Breast epithelium (tissue), 4 donors: ENCODE measurements at places on chromosomes 16 and 17.

DNA sequence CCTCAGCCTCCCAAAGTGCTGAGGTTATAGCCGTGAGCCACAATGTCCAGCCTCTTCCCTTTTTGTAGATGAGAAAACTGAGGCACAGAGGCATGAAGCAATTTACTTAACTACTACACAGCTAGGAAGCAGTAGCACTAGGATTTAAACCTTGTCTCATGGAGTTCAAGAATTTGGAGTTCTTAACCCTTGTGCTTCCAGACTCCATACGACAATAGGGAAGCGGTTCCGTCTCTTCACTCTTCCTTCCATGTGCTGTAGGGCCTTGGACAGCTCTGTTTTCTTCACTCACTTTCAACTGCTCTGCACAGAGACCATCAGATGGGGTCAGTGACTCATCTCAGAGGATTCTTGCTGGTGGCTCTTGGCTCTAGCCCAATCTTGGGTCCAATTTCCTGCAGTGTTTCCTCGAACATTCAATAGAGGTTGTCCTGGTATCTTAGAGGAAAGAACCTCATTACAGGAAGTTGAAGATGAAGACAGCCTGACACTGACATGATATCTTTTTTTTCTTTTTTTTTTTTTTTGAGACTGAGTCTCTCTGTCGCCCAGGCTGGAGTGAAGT is 19.3 kb downstream of the ITGAL start:
- H3K27ac ChIP-seq = peak overlapping the region; percentile 61
- no peaks in the 10 kb centered on the region for H3K36me3 ChIP-seq
- peak; percentile 67 for DNase-seq
- no peaks in the 10 kb centered on the region for H3K4me1 ChIP-seq

GRCh38 chr17:77266891-77267341 is 126.1 kb downstream of the SEC14L1 start:
- H3K4me1 ChIP-seq = no peaks in the 10 kb centered on the region
- H3K27ac ChIP-seq = no peak overlapping the region
- H3K27me3 ChIP-seq = no peaks in the 10 kb centered on the region
- no peak for DNase-seq

- no peaks in the 10 kb centered on the region for H3K27me3 ChIP-seq
- no peak overlapping the region for H3K4me3 ChIP-seq
- no peaks in the 10 kb centered on the region for H3K4me1 ChIP-seq
- DNase-seq = no peak
- H3K27ac ChIP-seq = no peak overlapping the region
Measured at GRCh38 chr17:59400858-59401257, 69.4 kb downstream of the YPEL2 start.

- H3K27ac ChIP-seq = peak overlapping the region; percentile 86
- peak; percentile 96 for DNase-seq
- H3K27me3 ChIP-seq = no peaks in the 10 kb centered on the region
- no peaks in the 10 kb centered on the region for H3K36me3 ChIP-seq
- H3K4me1 ChIP-seq = no peaks in the 10 kb centered on the region
Measured at GRCh38 chr17:3754458-3755334, 31.0 kb downstream of the HASPIN start.

DNA sequence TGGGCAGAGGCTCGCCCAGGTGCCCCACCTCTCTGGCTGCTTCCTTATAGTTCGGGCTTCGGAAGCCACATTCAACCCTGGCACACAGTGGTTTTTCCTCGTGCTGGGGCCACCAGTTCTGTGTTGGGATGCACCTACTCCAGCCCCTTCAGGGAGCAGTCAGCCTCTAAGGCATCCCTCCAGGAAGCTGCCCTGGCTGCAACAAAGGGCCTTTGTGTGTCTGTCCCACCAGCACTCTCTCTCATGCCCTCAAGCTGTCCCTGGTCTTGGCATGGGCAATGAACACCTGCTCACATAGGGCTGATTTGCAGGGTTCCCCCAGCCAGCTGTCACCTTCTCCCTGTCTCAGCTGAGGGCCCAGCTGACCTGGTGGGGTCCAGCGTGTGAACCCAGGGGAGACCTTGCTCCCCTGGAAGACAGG is 754 bp upstream of the NOXO1 start:
- peak; percentile 78 for DNase-seq
- H3K4me1 ChIP-seq = peaks cover 8% of the 10 kb centered on the region
- peak overlapping the region; percentile 42 for H3K27ac ChIP-seq

DNA sequence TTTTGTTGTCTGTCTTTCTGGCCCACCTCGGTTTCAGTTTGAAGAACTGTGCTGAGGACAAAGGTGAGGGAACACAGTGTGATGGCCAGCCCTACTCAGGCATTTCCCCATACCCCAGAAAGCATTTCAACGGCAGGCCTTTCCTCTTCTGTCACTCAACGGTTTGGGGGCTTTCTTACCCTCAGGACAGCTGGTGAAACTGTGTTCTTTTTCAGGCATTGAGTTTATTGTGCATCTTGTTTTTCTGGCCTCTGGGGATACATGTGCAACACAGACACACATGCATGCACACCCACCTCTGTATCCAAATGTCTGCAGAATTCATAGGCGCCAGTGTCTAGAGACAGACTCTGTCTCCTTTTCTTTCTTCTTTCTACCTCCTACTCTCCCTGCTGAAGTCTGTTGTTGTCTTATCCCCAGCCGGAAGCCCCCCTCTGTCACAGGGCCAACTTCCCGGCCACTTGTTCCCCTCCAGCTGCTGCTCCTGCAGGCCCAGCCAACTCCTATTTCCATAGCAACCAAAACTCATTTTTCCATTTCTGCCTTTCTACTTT is 17.0 kb downstream of the CHD9 start:
- H3K27me3 ChIP-seq = no peaks in the 10 kb centered on the region
- no peaks in the 10 kb centered on the region for H3K36me3 ChIP-seq
- no peak for DNase-seq

- H3K27me3 ChIP-seq = no peaks in the 10 kb centered on the region
- H3K27ac ChIP-seq = no peak overlapping the region
- H3K4me1 ChIP-seq = peaks cover 7% of the 10 kb centered on the region
- H3K4me3 ChIP-seq = no peak overlapping the region
Measured at GRCh38 chr17:43831633-43832032, 1.3 kb downstream of the MPP3 start.

DNA sequence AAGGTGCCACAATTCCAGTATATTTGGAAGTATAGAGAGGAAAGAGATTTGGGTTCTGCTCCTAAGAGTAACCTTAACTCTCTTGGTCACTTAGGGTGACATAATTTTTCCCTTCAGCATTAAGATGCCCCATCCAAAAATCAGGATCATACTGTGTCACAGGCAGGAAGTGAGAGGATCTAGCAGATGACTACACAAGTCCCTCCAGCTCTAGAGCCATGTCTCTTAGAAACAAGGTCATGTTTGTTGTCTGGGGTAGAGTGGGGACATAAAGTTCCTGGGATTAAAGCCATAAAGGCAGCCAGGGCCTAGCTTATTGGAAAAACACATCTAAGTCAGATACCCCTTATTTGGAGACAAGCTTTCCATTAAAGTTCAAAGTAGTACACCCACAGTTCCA is 2.7 kb downstream of the CCL8 start:
- no peaks in the 10 kb centered on the region for H3K4me1 ChIP-seq
- no peak overlapping the region for H3K27ac ChIP-seq
- no peaks in the 10 kb centered on the region for H3K36me3 ChIP-seq
- no peaks in the 10 kb centered on the region for H3K27me3 ChIP-seq
- no peak overlapping the region for H3K4me3 ChIP-seq

- H3K36me3 ChIP-seq = no peaks in the 10 kb centered on the region
- H3K27me3 ChIP-seq = peaks cover 11% of the 10 kb centered on the region
- no peak for DNase-seq
- no peak overlapping the region for H3K4me3 ChIP-seq
- no peak overlapping the region for H3K27ac ChIP-seq
Measured at GRCh38 chr16:23741675-23742303, 13.0 kb upstream of the CHP2 start.

GRCh38 chr16:53757971-53758609 is 54.1 kb downstream of the FTO start:
- H3K27ac ChIP-seq = no peak overlapping the region
- no peaks in the 10 kb centered on the region for H3K27me3 ChIP-seq
- no peaks in the 10 kb centered on the region for H3K4me1 ChIP-seq

- no peaks in the 10 kb centered on the region for H3K27me3 ChIP-seq
- H3K36me3 ChIP-seq = no peaks in the 10 kb centered on the region
- peak overlapping the region; percentile 82 for H3K4me3 ChIP-seq
Measured at GRCh38 chr17:75288359-75288758, 874 bp downstream of the SLC25A19 start.
